ENCODE measurements at places on chromosomes 6 and 20.

DNA sequence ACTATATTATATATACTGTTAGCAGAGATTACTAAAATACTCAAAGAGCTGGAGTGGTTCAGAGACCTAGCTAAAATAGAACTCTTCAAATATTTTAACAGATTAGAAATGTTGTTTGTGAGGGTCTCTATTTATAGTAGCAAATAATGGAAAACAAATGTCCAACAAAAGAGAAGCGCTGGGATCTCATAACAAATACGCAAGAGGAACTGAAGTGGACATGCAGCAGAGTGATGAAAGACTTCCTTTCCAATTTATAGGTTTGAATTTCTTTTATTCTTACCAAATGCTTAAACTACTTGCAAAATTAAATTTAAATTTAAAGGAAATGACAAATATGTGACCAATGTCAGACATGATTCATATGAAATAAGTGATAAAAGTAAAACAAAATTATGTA, 49.9 kb downstream of the PIGU start:
- no peak overlapping the region for H3K27ac ChIP-seq
- no peaks in the 10 kb centered on the region for H3K36me3 ChIP-seq
- H3K4me3 ChIP-seq: no peak overlapping the region
- no peaks in the 10 kb centered on the region for H3K27me3 ChIP-seq

- H3K36me3 ChIP-seq: no peaks in the 10 kb centered on the region
- H3K4me1 ChIP-seq: peaks cover 13% of the 10 kb centered on the region
- no peak overlapping the region for H3K27ac ChIP-seq
- no peak overlapping the region for H3K4me3 ChIP-seq
Observed at GRCh38 chr6:26275663-26276062, 89.3 kb upstream of the BTN3A2 start.

DNA sequence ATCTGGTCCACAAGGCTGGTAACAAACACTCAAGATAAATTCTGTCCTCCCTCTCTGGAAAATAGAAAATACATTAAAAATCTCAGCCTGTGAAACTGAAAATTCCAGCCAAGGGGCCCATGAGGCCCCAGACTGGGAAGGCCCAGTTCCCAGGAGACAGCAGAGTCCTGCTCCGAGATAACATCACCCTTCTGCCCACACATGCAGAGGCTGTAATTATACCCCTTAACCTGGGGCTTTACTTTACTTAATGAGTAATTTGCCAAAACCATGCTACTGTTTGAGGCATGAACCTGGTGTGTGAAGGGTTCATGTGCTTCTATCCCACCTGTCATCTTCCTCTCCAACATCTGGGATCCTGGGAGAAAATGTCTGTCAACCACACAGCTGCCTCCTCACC, 398.9 kb upstream of the SULF2 start:
- peaks cover 47% of the 10 kb centered on the region for H3K4me1 ChIP-seq
- H3K27ac ChIP-seq: no peak overlapping the region
- H3K36me3 ChIP-seq: no peaks in the 10 kb centered on the region
- H3K4me3 ChIP-seq: no peak overlapping the region
- no peak for DNase-seq

DNA sequence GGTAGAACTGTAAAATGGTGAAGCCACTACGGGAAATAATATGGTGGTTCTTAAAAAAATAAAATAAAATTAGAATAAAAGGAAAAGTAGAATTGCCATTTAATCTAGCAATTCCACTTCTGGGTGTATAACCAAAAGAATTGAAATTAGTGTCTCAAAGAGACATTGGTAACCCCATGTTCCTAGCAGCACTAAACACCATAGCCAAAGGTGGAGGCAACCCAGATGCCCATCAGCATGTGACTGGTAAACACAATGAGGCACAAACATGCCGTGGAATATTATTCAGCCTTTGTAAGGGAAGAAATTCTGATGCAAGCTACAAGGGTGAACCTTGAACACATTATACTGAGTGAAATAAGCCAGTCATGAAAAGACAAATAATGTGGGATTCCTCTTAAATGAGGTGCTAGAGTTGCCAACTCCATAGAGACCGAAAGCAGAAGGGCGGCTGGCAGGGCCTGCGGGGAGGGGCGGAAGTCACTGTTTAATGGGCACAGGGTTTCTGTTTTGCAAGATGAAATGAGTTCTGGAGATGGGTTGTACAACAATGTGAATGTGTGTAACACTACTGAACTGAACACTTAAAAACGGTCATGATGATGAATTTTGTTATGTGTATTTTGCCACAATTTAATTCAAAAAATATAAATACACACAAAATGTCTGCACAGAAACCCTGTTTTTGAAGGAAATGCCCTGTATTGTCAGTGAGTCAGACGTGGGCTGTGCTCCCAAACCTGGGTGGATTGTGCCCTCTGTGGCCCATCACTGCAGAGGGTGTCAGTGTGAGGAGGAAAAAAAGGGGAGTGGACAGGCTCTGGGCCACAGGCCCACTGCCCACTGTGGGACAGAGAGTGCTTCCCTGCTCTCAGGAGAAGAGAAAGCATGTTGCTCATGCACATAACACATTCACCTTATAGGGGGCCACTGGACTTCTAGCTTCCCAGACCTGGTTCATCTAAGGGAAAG, 49.6 kb upstream of the CD93 start:
- no peaks in the 10 kb centered on the region for H3K4me1 ChIP-seq
- H3K27ac ChIP-seq: no peak overlapping the region
- no peak for DNase-seq

DNA sequence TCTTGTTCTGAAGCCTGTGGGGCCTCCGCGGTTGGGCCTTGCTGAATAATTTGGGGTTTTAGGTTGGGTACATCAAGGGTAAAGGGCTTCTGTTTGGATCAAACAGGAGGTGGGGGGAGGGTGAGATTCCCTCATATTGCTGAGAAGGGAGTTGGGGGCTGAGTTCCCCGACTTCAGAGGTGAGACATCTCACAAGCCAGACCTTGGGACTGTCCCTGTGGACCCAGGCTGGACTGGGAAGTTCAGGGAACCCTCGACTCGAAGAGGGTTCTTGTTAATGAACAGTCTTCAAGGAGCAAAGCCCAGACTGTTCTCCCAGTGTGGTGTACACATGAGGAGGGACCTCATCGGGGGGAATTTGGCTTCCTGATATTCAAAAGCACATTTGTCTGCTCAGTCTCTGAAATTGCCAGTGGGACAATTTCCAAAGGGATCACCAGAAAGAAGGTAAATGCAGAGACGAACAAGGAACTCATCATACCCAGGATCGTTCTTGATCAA, 118.5 kb downstream of the SYCP2 start:
- H3K36me3 ChIP-seq: no peaks in the 10 kb centered on the region
- no peaks in the 10 kb centered on the region for H3K4me1 ChIP-seq
- no peak overlapping the region for H3K4me3 ChIP-seq
- no peak for DNase-seq

- H3K4me1 ChIP-seq: no peaks in the 10 kb centered on the region
- no peaks in the 10 kb centered on the region for H3K27me3 ChIP-seq
- no peak overlapping the region for H3K4me3 ChIP-seq
- no peak for DNase-seq
- no peak overlapping the region for H3K27ac ChIP-seq
Observed at GRCh38 chr20:17625246-17626051, 55.6 kb downstream of the DSTN start.

- H3K4me1 ChIP-seq: no peaks in the 10 kb centered on the region
- H3K27ac ChIP-seq: no peak overlapping the region
- no peak overlapping the region for H3K4me3 ChIP-seq
- DNase-seq: no peak
- no peaks in the 10 kb centered on the region for H3K27me3 ChIP-seq
- no peaks in the 10 kb centered on the region for H3K36me3 ChIP-seq
Observed at GRCh38 chr6:15027472-15027871, 218.4 kb upstream of the JARID2 start.

DNA sequence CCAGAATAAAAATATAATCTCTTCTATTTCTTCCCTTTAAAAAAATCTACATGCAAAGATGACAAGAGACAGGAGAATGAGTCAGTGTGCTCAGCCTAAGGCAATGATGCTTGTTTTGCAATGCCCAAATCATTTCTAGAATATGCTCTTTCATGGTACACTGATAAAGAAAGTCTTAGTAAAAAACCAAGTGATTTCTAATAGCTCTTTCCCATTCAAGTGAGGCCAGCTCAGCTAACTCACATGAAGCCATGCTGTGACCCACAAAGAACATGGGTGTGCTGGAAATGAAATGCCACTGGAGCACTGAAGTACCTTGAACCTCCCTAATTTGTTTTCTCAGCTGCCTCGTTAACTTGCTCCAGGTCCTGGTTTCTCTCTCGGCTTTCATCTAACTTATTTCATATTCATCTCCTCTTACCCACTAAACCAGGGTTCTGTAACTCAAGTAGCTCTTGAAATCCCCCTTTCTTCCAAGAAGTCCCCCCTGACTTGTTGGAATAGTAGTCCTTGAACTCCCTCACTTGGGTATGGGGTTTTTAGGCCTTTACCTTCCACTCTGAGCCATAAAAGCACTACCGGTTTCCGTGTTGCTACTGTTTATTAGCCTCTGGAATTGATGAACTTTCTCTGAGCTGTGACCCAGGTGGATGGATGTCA, 92.7 kb downstream of the IRF4 start:
- H3K4me1 ChIP-seq: no peaks in the 10 kb centered on the region
- DNase-seq: no peak
- H3K27ac ChIP-seq: no peak overlapping the region
- peaks cover 11% of the 10 kb centered on the region for H3K36me3 ChIP-seq
- no peaks in the 10 kb centered on the region for H3K27me3 ChIP-seq
- H3K4me3 ChIP-seq: no peak overlapping the region

DNA sequence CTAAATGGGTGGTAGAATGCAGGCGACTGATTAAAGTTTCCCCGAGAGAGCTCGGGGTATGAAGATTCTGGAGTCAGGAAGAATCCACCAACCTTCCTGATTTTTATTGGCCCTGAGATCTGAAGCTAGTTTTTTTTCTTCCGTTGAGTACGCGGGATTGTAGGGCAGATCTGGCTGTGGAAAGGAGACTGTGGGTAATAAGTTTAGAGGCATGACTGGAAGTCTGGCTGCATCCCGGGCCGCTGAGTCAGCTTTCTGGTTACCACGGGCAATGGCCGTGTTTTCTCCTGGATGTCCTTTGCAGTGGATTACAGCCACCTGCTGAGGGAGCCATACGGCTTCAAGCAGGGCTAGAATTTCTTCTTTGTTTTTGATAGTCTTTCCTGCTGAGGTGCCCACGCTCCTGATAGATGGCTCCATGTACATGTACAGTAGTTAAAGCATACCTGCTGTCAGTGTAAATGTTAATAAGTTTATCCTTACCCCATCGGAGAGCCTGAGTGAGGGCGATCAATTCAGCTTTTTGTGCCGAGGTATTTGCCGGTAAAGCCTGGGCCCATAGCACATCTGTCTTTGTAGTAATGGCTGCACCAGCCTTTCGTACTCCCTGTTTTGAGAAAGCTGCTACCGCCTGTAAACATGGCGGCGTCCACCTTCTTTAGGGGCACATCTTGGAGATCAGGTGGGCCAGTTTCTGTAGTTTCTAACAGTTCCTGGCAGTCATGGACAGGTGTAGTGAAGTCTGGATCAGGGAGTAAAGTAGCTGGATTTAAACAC, 154.0 kb downstream of the TRIM27 start:
- peaks cover 92% of the 10 kb centered on the region for H3K27me3 ChIP-seq
- DNase-seq: peak; percentile 16
- no peaks in the 10 kb centered on the region for H3K4me1 ChIP-seq
- H3K4me3 ChIP-seq: no peak overlapping the region
- no peaks in the 10 kb centered on the region for H3K36me3 ChIP-seq
- H3K27ac ChIP-seq: no peak overlapping the region

DNA sequence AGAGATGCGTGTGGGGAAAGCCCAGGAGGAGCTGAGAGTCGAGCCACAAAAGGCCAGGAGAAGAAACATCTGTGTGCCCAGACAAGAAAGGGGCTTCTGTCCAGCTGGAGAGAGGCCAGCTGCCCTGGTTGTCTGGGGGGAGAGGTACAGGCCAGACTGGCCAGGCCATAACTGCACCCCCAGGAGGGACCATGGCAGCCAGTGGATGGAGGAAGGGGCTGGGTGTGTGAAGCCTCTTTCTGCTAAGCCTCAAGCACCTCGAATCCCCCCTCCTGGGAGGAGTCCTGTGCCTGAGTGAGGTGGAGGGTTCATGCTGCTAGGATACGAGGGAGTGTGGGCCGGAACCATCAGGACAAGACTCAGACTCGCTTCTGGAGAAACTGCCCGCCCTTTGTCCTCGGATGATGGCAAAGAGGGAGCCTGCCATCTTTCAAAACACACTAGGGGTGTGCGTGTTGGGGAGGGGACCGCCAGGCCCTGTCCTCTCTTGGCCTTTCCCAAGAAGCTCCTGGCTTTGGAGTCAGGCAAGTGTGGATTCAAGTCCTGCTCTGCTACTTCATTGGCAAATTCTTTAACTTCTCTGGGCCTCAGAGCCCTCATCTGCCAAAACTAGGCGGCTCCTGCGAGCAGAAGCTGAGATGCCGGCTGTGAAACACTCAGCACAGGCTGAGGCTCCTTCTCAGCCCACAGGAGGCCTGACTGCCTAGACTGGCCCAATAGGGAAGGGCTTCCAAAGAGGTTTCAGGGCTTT, 90.3 kb downstream of the ASXL1 start:
- DNase-seq: no peak
- peaks cover 32% of the 10 kb centered on the region for H3K36me3 ChIP-seq
- no peaks in the 10 kb centered on the region for H3K27me3 ChIP-seq
- H3K4me3 ChIP-seq: no peak overlapping the region
- H3K4me1 ChIP-seq: no peaks in the 10 kb centered on the region
- no peak overlapping the region for H3K27ac ChIP-seq

GRCh38 chr6:38262609-38263008, 377.1 kb downstream of the BTBD9 start:
- no peaks in the 10 kb centered on the region for H3K36me3 ChIP-seq
- peak; percentile 83 for DNase-seq
- peaks cover 59% of the 10 kb centered on the region for H3K4me1 ChIP-seq
- peak overlapping the region; percentile 30 for H3K4me3 ChIP-seq
- H3K27ac ChIP-seq: peak overlapping the region; percentile 95
- H3K27me3 ChIP-seq: no peaks in the 10 kb centered on the region

DNA sequence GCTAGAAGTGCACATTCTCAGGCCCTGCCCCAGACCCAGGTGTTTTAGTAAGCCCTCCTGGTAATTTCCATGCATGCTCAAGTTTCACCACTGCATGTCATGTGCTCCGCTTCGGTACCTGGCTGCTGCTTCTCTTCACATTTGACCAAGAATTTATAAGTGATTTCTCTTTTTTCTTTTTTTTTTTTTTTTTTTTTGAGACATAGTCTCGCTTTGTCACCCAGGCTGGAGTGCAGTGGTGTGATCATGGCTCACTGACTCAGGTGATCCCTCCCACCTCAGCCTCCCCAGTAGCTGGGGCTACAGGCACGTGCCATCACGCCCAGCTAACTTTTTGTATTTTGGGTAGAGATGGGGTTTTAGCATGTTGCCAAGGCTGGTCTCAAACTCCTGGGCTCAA, 16.0 kb downstream of the TM9SF4 start:
- no peaks in the 10 kb centered on the region for H3K4me1 ChIP-seq
- no peak overlapping the region for H3K4me3 ChIP-seq
- peaks cover 3% of the 10 kb centered on the region for H3K36me3 ChIP-seq
- DNase-seq: no peak
- H3K27me3 ChIP-seq: no peaks in the 10 kb centered on the region

GRCh38 chr6:44297063-44298038, 15.8 kb downstream of the AARS2 start:
- DNase-seq: no peak
- H3K4me3 ChIP-seq: peak overlapping the region; percentile 33
- H3K27me3 ChIP-seq: peaks cover 43% of the 10 kb centered on the region
- peaks cover 12% of the 10 kb centered on the region for H3K4me1 ChIP-seq
- H3K36me3 ChIP-seq: no peaks in the 10 kb centered on the region

- peaks cover 50% of the 10 kb centered on the region for H3K4me1 ChIP-seq
- no peaks in the 10 kb centered on the region for H3K36me3 ChIP-seq
- H3K4me3 ChIP-seq: peak overlapping the region; percentile 86
- H3K27ac ChIP-seq: peak overlapping the region; percentile 96
- H3K27me3 ChIP-seq: no peaks in the 10 kb centered on the region
- DNase-seq: peak; percentile 78
Observed at GRCh38 chr20:58651946-58652605, 993 bp downstream of the STX16 start.
